ENCODE measurements at places on chromosomes 6 and 20.
A peak's percentile ranks its signal among the peaks of the same experiment; 100 is the strongest.

DNA sequence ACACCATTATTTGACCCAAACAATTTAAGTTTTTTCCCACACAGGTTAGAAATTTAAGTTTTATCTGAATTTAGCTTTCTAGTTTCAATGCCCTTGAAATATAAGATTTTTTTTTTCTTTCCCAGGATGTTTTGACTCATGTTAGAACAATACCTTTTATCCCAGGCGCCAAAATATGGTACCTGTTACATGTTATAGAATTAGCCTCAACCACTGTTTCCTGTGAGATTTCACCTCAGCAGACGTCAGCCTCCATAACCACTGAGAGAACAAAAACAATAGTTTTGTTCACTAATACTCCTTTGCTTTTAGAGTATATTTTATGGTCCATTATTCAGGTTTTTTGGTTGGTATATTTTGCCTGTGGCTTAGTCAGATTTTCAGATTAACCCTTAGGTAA is 302.9 kb downstream of the CDKAL1 start:
- DNase-seq, result no peak

GRCh38 chr20:9397928-9398327 is 116.5 kb upstream of the LAMP5 start:
- DNase-seq, result no peak

DNA sequence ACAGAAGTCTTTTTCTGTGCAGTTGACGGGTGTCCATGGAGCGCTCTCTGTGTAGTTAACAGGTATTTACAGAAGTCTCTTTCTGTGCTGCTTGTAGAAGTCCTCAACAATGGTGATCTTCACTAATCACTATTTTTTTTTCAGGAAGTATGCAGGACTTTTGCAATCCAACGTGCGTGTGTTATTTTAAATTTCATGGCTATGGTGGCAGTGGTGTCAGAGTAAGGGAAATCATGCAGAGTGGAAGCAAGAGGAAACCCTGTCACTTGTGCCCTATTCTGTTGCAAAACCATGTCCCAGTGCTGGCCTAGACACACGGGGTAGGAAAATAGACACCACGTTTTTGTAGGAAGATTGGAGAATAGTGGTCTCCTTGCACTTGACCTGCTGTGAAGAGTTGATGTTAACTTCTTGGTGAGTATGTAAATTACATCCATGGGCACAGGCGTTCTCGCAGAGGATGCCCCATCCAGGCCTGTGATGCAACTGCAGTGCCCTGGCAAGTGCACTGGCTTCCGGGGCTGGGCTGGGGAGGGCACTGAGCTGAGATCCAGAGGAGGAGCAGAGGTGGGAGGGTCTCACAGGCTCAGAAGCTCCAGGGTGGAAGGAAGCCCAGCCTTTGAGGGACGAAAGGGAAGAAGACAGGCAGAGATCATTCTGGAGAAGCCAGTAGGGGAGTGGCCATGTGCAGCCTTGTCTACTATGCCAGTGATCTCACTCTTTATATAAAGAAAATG is 146.5 kb downstream of the SYCP2 start:
- DNase-seq, result peak; percentile 68

DNA sequence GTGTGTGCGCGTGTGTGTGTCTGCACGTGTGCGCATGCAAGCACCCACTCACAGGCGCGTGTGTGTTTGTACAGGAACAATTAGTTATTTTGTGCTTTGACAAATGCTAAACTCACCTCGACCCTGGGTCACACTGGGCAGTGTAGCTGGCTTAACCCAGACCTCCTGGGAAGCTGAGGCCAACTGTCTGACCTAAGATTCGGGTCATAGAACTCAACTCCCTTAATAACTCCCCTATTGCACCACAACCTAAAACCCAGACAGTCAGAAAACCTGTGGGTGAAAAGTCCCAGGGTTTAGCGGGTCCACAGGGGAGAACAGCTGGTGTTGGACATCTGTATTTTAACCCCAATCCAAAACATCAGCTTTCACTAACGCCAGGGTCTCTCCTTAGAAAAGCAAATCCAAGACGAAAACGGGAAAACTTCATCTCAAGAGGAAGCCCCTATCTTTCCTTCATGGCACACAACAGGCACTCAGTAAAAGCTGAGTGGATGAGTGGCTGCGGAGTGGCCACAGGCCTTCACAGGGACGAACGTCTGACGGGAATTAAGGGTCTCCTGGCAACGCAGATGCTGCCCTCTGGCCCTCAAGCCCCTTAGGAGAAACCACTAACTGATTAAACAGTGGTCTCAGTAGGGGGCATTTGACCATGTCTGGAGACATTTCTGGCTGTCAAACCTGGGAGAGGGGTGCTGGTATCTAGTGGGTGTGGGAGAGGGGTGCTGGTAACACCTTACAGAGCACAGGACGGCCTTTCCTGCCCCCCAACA is 4.5 kb downstream of the PMEPA1 start:
- no peak for DNase-seq

GRCh38 chr20:10848810-10849370 is 175.1 kb upstream of the JAG1 start:
- DNase-seq, result no peak

GRCh38 chr6:17334265-17334664 is 53.1 kb downstream of the RBM24 start:
- DNase-seq, result no peak

DNA sequence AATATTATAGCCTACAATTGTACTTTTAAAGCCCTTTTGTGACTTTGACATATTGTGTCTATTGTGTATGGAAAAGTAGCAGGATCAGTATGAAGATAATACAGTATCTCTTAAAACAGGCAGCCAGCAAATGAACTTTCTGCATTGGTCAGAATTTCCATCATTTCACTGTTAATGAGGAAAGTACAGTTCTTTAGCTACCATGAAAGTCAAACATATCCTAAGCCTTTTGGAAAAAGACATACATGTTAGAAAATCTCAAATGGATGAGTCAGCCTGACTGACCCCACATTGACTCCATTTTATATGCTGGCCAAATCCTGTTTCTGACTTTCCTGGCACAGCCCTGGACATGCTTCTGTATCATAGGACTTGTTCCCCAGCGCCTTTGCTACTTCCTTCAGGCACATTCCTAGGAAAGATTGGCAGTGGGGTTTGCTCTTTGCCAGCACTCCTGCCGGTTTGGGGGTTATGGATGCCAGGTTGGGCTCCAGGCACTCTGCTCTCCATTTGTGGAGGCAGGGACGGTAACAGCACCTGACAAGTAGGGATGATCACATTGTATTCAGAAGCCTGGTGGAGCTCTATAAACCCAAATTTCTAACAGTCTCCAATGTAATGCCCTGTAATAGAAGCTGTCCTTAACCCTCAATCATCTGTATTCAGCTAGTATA is 43.7 kb downstream of the TOP1 start:
- DNase-seq, result no peak

DNA sequence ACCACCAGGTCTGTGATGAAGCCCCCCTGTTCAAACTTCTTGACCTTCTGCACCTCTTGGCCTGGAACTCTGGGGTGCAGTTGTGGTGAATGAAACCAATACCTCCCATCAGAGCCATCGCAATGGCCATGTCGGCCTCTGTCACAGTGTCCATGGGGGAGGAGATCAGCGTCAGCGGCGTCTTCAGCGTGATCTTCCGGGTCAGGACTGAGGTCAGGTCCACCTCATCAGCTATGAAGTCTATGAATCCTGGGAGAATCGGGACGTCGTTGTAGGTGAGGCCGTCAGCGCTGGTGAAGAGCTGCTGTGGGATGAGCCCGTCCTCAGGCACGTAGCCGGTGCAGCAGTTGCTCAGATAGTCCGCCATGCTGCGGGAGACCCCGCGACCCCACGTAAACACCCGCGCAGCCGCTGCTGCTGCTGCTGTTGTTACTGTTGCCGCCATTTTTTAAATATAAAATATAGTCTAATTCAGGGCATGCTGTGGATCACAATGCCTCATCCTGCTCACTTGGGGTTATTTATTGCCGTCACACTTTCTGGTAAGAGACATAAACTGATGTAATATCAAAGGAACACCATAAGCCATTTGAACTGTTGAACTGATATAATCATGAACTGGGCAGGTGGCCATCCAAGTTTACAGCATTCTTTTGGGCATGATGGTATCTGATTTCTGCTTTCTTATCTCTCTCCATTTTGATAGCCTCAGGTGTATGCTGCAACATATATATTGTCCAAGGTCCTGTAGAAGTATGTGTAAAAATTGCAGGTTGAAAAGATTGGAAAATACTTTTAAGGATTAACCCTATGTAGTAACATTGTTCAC is 18.7 kb upstream of the RNF144B start:
- no peak for DNase-seq

- no peak for DNase-seq
Observed at GRCh38 chr6:158487495-158487894, 72.4 kb upstream of the TMEM181 start.

DNA sequence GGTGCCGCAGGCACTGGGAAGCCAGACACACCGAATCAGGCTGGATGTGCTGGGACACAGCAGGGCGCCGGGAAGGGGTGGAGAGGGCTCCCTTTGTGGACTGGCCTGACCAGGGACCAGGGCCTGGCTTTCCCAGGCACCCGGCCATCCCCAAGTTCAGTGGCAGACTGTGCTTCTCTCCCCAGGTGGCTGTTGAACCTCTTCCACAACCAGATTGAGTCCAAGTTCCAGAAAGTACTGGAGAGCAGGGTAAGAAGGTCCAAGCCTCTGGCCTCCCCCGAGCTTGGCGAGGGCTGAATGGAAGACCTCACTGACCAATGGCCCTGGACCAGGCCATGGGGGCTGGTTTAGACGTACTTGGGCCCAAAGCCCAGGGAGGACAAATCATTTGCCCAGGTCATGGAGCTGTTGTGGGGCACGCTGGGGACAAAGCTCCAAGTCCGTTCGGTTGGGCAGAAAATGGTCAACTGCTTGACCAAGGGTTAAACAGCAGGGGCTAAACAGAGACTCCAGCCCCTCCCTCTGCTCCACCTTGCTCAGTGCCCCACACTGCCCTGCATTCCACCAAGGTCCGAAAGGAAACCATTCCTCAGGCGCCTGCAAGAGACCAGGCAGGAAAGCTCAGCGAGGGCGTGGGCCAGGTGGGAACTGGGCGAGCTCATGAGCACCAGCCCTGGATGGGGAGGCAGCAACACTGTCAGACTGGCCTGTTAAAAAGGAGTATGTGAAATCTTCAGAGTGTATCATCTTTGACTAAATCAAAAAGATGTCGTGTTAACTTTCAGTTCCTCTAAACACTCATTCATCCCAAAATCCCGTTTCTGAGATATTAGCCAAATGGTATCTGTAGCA is 9.1 kb downstream of the LBP start:
- DNase-seq, result no peak

DNA sequence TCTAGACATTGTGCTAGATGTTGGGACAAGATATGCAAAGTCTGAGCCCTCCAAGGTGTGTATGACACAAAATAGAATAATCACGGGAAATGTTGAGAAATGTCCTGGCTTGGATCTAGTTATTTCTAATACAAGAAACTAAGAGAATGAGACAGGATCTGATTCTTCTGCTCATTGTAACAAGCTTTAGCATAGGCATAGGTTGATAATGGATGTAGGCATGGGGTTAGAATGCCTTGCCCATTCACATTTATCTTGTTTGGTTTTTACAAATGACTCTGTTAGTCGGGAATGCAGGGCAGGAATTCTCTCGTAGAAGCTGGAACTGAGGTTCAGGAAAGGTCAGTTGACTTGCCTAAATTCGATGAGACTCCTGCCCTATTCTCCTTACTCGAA is 1.5 kb upstream of the SLC26A8 start:
- DNase-seq, result no peak

DNA sequence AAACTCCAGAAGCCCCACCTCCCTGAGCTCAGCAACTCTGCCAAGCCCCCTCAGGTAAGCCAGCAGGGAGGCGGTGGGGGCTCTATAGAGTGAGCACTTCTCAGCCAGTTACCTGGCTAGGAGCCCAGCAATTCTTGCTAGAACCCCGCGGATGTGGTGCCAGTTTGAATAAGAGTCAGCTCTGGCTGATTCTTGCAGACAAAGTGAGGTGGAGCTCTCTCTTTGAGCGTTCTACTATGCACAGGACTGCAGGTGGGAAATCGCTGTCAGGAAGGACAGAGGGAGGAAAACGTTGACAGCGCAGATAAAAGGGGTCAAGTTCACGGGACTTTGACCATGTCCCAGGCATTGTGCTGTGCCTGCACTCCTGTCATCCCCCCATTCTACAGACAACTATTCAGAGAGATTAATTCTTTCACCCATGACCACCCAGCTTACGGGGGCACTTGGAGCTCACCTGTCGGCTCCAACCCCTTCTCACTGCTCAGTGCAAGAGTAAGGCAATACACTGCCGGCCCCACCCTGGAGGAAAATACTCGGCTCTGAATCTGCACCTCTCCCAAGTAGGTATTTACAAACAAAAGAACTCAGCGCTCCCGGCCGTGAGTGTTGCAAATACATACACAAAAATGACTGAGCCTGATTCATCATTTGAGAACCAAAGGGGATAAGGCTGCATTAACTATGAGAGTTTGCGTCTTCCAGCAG is 92.9 kb downstream of the ANKRD60 start:
- DNase-seq, result peak; percentile 80

DNA sequence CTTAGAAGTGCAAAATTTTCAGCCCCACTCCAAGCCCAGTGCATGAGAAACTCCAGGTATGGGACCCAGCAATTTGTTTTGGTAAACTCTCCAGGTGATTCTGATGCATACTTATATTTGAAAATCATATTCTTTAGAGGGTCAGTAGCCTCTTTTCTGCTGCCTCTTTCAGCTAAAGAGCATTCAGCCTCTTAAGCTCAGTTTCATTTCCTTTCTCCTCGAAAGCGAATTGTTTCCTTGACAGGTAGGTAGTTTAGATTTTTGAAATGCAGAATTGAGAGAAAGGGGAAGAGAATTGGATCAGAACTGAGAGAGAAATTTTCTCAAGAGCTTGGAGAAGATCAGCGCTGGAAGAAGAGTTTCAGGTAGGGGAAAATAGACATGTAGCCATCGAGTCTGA is 995.8 kb upstream of the FLRT3 start:
- DNase-seq, result no peak

- DNase-seq, result peak; percentile 94
Observed at GRCh38 chr6:42045538-42046460, 4.5 kb upstream of the TAF8 start.

DNA sequence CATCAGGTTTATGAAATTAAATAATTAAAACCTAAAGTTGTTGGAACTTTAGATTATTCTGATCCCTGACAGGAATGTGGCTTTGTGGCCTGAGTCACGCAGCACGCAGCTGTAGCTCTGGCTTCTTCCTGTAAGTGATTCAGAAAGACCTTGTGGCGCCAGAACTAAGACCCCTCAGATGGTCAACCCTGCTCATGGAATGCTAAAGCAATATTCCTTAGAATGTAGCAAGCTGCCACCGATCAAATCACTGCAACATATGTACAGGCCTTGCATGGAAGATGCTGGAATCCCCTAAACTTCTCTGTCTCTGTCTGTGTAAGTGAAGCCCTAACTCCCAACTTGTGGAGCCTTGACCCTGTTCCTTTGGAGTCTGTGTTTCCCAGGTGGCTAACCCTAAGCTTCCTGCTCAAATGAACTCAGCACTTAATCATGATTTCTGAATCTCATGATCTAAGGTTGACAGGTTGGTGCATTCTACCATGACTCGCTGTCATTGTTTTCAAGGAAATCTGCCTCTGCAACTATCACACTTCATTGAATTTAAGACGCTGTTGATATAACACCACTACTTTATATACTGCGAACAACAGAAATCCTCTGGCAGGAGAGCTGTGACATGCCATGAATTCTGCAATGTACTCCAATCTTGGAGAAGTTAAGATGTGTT is 111.2 kb upstream of the CST7 start:
- no peak for DNase-seq

Data from mesenteric fat pad (tissue), 1 donor.